ENCODE measurements at places on chromosomes 2 and 18.

- DNase-seq, result no peak
Measured at GRCh38 chr2:182587831-182588230, 128.2 kb upstream of the DNAJC10 start.

DNA sequence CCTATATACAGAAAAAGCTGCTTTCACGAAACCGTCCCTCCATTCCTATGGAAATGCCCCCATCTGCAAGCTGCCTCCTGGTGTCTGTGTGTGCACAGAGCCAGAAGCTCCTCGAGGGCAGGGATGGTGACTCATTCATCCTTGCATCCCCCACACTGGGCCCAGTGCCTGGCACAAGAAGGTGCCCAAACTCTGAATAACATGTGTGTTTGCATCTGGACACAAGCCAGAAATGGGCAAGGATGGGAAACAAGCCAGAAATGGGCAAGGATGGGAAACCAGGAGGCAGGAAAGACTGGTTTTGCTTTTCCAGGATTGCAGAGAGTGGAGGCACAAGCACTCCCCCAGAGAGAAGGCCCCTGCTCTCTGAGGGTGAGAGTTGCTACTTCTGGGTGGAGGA is 313.9 kb downstream of the CELF4 start:
- no peak for DNase-seq

DNA sequence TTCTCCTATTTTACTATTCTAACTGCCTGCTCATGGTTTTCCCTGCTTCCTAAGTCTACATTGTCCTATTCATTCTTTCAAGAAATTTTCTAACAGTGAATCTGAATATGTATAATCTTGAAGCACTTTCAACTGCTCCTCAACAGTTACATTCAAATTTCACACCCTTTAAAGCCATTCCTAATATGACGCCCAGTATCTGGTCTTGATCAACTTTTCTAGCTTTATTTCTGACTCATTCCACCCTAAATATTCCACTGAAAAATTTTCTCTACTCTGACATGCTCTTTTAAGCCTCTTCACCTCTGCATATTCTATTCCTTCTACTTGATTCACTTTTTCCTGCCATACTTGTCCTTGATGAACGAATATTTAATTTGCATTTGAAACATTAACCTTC is 1893.9 kb upstream of the PIK3C3 start:
- DNase-seq, result no peak

GRCh38 chr2:8551622-8552074 is 130.2 kb upstream of the ID2 start:
- no peak for DNase-seq

GRCh38 chr2:239881561-239882320 is 143.4 kb downstream of the NDUFA10 start:
- peak; percentile 46 for DNase-seq

Measured in renal pelvis (tissue), 12 donors.